Parietal lobe (tissue), 2 donors: ENCODE measurements at places on chromosomes 6 and 20. TPM values are rescaled to one million over a fixed set of nuclear protein-coding genes. Genes with fewer than 3 reads are reported as not detected.

RPS10 gene
- total RNA-seq = 746 TPM

MCM9 gene
- total RNA-seq = 11.6 TPM

MLIP gene
- 10.6 TPM for total RNA-seq

COL11A2 gene
- 3.4 TPM for total RNA-seq

COL21A1 gene
- 1.3 TPM for total RNA-seq

FILIP1 gene
- 2.2 TPM for total RNA-seq

SIRPB2 gene
- 1.3 TPM for total RNA-seq

SLC32A1 gene
- 7.2 TPM for total RNA-seq

UST gene
- total RNA-seq = 29.4 TPM

TMC2 gene
- 7.5 TPM for total RNA-seq

NRM gene
- 4.7 TPM for total RNA-seq

PAK5 gene
- 67.0 TPM for total RNA-seq

BTN1A1 gene
- total RNA-seq = not detected

DEFB124 gene
- total RNA-seq = not detected

TFAP2D gene
- not detected for total RNA-seq

LY6G5C gene
- total RNA-seq = 5.6 TPM
